ENCODE measurements at places on chromosomes 7 and 10.

- DNase-seq = no peak
These were observed 111.4 kb upstream of the JCAD start for GRCh38 chr10:30170814-30171213.

- peak; percentile 10 for DNase-seq
These were observed 137.3 kb downstream of the PTPN20 start for GRCh38 chr10:47048526-47048905.

- DNase-seq = no peak
These were observed 55.7 kb upstream of the CREB5 start for GRCh38 chr7:28356619-28357018.

GRCh38 chr7:80775897-80776296, 137.5 kb downstream of the CD36 start:
- DNase-seq = no peak

GRCh38 chr10:113093188-113094113, 143.4 kb downstream of the TCF7L2 start:
- no peak for DNase-seq

DNA sequence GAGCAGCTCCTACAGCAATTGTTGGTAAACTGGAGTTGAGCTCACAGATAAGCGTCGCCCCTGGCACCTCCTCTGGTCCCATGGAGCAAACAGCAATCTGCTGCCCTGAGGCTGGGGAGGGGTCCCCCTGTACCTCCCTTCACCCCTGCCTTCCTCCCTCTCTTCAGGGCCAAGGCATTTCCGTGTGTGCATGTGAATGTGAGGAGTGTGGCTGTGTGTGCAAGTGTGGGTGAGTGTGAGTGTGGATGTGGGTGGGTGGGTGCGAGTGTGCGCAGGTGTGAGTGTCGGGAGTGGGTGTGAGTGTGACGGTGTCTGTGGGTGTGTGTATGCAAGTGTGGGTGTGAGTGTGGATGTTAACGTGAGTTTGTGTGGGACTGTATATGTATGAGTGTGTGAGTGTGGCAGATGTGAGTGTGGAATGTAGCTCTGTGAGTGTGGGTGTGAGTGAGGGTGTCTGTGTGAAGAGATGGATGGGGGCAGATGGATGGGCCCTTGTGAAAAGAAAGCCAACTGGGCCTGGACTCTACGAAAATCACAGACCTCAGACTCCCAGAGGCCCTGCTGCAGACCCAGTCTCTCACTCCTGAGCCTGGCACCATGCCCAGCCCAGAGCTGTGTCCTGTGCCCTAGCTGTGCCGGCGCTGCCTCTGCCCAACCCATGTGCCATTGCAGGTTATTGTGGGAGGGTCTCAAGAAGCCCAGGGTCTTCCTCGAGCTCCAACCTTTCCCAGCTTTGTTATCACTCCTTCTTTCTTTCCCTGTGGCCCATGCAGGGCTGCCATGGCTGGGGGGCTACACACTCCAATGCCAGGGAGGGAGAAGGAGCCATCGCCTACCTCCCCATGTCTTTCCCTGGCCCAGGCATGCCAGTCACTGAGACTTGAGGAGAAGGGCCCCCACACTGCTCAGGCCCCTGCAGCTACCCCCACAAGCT, 73.9 kb downstream of the GRID1 start:
- no peak for DNase-seq

DNA sequence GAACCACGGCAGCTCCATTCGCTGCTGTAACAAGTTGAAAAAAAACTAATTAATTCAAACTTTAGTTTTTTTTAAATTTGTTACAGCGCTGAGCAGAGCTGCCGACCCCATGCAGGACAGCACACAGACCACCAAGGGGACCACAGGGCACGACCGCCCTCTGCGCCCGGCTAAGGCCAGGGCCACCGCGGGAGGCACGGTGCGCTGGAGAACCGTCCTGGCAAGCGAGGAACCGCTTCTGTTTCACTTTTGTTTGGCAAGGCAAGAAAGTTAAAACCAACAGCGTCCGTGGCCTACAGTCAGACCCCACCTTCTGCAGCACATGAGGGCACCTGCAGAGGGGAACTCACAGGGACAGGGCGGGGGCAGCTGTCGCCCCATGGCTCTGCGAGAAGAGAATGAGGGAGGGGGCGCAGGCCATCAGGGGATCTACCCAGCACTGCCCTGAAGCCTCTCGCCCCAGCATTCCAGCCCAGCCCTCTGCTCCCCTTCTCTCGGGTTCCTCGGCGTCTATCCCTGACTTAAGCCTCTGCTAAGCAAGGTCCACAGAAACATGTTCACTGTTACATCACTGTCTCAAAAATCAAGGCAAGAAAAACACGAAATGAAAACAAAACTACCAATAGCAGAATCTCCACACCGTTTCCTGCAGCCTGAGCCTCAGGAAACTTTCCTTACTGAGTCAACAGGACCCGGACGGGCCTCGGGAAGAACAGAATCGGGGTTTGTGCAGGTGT, 204.4 kb downstream of the DIP2C start:
- no peak for DNase-seq

DNA sequence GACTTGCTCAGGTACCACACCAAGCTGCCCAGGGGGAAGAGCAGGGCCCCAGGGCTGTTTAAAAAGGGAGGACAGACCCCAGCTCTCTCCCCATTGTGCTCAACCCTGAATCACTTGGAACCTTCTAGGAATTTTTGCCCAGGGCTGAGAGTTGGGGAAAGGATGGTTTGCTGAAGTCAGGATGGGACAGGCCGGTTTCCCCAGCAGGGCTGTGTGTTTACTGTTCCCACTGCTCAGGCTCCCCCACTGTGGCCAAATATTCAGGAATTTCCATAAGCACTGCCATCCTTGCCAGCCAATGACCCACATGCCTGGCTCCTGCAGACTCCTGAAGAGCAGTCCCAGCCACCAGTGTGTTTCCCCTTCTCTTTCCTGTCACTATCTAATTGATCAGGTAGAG, 120.7 kb downstream of the WDFY4 start:
- DNase-seq = no peak

GRCh38 chr7:132118641-132119040, 457.6 kb downstream of the PLXNA4 start:
- no peak for DNase-seq

DNA sequence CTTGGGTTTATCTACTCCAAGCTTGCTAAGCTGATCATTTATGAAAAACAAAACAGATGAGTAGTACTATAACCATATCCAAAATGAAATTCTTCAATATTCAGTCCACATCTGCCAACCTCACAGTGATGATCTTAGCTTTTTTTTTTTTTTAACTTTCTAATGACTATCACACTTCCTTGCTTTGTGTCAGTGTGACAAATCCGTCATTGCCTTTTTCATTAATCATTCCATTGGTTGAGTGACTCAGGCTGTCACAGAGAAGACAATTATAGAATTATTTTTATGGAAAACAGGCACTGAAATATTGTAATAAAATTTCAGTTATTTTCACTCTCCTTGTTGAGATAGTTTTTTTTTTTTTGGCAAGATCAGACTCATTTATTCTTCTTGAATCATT, 70.7 kb downstream of the CPVL start:
- DNase-seq = no peak

- DNase-seq = no peak
These were observed 1.3 kb downstream of the PNLIPRP2 start for GRCh38 chr10:116621934-116622655.

- DNase-seq = peak; percentile 65
These were observed 45.9 kb downstream of the SGMS1 start for GRCh38 chr10:50577681-50578350.

GRCh38 chr10:114261076-114261475, 22.0 kb downstream of the VWA2 start:
- DNase-seq = no peak

DNA sequence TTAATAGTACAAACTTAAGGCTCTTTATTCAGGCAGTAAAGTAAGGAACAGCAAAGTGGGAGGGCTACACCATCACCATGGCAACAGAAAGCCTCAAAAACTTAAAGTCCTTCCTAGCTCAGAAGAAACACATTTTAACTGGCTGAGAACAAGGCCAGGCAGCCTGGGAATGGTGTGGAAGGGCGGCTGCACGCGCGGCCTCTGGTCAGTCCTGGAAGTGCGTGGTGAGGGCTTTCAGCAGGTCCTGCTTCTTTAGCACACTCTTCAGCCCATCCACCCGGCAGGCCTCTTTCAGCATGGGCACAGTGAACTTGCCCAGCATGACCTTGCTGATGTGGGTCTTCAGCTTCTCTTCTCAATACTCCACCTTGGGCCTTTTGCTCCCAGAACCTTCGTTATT, 133.0 kb downstream of the CYP26A1 start:
- DNase-seq = no peak

GRCh38 chr10:31384589-31384949, 65.6 kb downstream of the ZEB1 start:
- no peak for DNase-seq

DNA sequence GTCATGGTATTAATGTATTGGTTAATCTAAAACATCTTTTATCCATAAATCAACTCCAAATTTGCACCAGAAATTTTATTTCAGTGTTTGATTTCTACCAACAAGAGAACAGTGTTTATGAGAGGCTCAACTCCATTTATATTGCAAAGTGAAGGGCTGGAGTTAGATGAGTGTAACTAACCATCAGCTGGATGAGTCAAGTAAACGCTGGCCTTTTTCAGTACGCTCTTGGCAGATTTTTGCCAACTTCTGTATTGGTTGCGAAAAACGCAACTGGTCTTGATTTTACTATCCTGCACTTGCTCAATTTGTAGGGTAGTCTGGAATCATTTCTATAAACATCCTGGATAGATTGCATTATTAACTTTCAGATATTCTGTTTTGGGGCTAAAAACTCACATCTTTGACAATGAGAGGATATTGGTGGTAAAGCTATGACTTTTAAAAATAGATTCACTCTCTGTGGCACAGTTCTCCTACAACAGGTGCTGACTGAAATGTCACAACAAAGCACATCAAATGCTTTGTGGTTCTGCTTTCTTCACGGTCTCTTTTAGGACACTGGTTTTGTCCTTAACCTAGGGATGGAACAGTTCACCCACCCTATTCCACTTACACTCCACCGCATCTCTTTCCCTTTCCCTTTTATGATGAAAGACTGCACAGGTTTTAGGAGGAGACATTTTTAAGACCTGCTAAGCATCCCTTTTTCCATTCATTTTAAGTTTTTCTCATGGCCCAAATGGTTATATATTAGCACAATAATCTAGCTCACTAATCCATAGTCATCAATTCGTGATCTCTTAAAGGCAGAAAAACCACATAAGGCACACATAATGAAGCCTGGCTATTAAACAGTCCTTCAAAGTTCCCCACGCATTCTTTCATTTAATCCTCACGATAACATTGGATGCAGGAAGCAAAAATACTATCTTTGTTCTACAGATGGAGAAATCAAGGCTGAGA, 12.8 kb downstream of the CACNA2D1 start:
- no peak for DNase-seq

GRCh38 chr7:259751-260405, 30.1 kb upstream of the FOXL3 start:
- DNase-seq = no peak

- DNase-seq = no peak
These were observed 1167.0 kb downstream of the SORCS3 start for GRCh38 chr10:105807935-105808587.

- no peak for DNase-seq
These were observed 37.1 kb upstream of the BICC1 start for GRCh38 chr10:58475322-58476277.

DNA sequence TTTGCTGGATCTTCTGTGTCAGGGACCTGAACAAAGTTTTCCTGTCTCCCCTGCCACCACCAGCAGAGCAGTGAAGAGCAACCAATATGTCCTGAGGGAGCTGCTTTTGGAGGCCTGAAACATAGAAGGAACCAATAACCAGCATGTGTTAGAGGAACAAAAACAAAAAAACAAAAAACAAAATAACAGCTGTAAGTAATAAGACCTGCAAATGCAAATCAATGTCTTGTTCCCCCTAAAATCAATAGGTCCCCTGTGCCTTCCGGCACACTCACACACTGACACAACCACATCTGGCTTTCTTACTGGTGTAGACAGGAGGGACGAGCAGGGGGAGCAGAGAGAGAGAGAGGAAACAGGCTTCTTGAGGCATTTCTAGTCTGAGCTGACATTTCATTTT, 94.1 kb downstream of the NRG3 start:
- DNase-seq = no peak

GRCh38 chr7:108029034-108029433, 26.1 kb upstream of the LAMB1 start:
- no peak for DNase-seq

- DNase-seq = no peak
These were observed 76.0 kb downstream of the HIP1 start for GRCh38 chr7:75662579-75663301.

- DNase-seq = no peak
These were observed 17.4 kb upstream of the BAIAP2L1 start for GRCh38 chr7:98418271-98418635.

DNA sequence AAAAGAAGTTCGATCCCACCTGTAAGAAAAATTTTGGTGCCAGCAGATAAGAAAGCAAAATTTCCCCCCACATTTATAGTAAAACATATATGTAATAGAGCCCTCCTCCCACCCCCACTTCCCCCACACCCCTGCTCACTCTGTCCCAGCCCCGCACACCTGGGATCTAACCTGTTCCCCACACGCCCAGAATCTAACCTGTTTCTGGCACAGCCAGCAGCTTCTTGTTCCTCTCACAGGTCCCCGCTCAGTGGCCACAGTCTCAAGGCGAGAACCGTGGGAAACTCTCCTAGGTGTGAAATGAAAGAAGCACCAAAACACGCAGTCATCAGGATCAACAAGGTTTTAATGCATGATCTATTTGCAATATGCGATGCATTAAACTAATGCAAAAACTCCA, 32.8 kb downstream of the LYZL1 start:
- DNase-seq = no peak

GRCh38 chr10:117905404-117905803, 141.3 kb downstream of the RAB11FIP2 start:
- no peak for DNase-seq

DNA sequence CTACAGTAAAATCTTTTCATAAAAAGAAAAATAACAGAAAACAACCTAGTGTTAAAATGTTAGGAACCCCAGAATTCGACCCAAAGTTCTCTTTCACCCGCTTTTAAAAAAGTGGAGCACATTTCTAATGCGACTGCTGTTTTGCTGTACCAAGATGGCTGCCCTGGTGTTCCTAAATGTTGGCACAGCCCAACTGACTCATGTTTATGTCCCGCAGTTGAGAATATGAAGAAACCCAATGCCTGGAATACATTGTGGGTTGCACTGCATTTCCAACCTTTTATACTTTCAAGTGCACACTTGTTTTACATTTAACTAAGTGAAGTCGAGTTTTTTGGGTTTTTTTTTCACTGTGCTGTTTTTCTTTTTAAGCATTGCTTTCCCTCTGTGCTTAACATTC, 944 bp downstream of the STEAP1B start:
- DNase-seq = peak; percentile 33

DNA sequence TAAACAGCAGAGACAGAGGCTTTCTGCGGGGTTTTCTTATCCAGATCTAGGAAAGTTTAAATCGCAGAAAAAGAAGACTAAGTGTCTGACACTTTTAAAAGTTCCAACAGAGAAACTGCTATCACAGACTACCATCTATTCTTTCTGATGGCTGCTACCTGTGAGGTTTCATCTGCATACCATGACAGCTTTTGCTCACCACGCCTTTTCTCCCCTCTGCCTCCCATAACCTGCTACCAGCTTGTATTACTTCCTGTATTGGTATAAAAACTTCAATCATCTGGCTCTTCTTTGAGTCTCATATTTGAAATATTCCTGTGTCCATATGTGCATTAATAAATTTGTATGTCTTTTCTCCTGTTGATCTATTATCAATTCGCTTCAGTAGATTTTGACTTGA, 34.1 kb upstream of the RTKN2 start:
- DNase-seq = no peak

GRCh38 chr7:139572071-139572470, 48.6 kb downstream of the CLEC2L start:
- DNase-seq = no peak
